ENCODE measurements at places on chromosomes 6 and 20.

GRCh38 chr6:80541181-80541580, 434.7 kb downstream of the BCKDHB start:
- no peak for DNase-seq

GRCh38 chr6:158242071-158242606, 70.1 kb upstream of the TULP4 start:
- DNase-seq, result no peak

DNA sequence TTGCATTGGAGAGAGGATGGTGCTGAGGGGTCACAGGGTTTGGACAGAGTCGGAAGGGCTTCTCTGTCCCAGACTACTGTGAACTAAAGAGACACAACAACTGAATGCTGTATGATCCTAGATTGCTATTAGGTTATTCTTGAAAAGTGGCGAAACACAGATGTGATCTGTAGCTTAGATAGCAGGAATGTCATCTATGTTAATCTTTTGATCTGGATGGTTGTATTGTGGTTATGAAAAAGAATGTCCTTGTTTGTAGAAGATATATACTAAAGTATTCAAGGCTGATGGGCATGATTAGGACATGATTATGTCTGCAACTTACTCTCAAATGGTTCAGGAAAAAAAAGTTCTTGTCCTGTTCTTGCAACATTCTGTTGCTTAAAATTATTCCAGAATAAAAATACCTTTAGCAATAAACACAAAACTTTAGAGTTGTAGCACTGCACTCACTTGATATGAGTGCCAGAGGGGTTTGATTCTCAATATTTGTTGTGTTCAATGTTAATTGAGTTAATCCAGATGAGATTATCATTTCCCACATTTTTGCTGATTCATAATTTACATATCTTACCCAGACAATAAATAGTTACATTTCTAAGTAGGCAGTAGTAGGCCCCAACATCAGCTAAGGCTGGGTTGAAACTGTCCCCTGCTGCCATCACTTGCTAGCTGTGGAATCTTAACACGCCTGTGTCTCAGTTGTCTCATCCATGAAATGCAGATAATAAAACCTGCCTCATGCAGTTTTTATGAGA, 645.2 kb downstream of the KIF16B start:
- DNase-seq, result no peak

DNA sequence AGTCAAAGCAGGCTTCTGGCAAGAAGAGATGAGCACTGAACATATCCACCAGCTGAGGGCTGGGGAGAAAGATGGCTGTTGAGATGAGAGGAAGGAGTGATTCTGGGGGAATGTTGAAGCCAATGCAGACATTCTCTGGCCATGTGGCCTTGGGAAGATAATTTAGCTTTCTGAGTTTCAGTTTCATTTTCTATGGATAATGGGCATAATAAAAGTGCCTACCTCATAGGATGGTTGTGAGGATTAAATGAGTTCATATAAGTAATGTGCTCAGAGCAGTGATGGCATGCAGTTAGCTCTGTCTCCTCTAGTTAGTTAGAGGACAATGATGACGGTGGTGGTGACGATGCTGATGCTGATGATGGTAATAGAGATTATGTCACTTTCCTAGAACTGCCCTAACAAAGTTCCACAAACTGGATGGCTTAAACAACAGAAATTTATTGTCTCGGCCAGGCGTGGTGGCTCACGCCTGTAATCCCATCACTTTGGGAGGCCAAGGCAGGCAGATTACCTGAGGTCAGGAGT, 18.5 kb upstream of the KCNK5 start:
- DNase-seq, result no peak

DNA sequence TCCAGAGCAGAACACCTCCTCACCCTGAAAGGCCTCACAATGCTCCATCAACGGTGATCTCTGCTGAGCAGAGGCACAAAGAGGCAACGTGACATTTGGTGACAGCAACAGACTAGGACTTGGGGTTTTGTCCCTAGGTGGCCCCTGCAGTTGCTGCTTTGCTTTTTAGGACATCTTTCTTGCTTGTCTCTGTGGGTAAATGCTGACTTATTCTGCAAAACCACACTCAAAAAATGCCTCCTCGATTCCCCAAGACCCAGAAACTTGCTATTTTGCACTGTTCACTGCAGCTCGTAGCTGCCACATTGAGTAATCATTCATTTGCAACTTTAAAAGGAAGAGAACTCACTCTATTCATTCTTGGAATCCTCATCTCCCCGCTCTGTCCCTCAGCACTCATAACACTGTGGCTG, 209.9 kb downstream of the LY86 start:
- DNase-seq, result no peak

GRCh38 chr6:131642987-131643611, 6.0 kb downstream of the ENPP3 start:
- no peak for DNase-seq

- no peak for DNase-seq
Measured at GRCh38 chr6:40425192-40425919, 161.8 kb downstream of the LRFN2 start.

GRCh38 chr6:169627736-169628607, 73.9 kb downstream of the WDR27 start:
- no peak for DNase-seq

DNA sequence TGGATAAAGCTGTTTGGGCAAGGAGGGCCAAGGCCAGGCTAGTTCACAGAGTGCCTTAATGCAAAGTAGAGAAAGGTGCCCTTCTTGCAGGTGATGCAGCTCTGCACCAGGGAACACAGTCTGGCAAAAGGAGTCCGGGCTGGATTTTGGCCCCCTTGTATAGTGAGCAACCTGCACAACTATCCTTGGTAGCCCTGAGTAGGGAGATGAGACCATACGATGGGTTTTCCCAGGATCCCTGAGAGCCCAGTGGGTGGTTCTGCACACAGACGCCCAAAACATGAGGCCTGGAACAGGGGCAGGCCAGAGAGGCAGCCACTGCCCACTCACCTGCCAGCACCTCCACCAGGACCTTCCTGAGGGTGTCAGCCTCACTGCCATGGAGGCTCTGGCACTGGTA, 2.0 kb downstream of the TREM2 start:
- no peak for DNase-seq

- no peak for DNase-seq
Measured at GRCh38 chr6:157667211-157668008, 155.6 kb upstream of the SNX9 start.

- DNase-seq, result no peak
Measured at GRCh38 chr20:4324611-4325243, 309.4 kb upstream of the RNF24 start.

- DNase-seq, result no peak
Measured at GRCh38 chr6:170086639-170087420, 204.0 kb downstream of the DLL1 start.

- no peak for DNase-seq
Measured at GRCh38 chr6:31830886-31831335, 3.4 kb downstream of the HSPA1B start.

- DNase-seq, result no peak
Measured at GRCh38 chr6:163554663-163555062, 140.1 kb downstream of the QKI start.

DNA sequence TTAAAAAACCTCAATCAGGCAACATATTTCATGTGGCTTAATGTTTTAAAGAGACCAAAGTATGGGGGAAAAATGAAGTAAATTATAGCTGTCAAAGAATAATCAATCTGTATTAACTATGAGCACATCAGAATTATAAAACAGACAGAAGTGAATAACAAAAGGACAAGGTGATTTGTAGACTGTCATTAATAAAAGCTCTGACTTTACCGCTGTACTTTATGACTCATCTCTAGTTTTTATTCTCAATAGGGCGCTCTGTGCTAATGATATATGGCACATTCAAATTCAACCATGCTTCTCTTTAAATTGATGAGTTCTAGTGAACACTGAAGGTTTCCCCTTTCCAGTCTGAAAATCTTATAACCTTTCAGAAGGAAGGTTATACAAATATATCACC, 72.0 kb downstream of the PREP start:
- DNase-seq, result no peak

GRCh38 chr6:106102034-106102433, 15.9 kb downstream of the PRDM1 start:
- DNase-seq, result no peak

DNA sequence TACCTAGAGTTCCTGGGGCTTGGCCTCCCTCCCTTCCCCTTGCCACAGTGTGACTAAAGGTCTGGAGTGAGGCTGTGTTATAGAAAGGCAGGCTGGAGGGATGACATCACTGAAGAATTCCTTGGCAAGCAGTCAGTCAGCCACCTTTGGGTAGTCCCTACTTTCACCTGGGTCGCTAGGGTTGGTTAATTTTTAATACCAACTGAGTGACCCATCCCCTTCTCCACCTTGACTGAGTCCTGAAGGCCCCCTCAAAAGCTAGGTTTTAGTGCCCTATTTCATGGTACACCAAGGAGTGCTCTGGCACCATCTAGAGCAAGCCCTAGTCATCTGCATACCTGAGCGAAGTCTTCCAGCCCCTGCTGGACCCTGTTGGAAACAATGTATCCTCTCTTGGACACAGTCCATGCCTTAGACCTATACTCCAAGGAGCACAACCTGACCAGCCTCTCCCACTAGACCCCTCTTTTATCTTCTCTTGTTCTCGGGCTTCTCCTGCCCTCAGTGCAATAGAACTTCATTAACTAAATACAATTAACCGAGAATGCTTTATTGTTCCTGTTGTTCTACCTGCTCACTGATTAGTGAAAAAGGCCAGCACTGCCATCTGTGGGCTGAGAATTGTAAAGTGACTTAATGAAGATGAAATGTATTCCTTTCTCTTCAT, 44.6 kb downstream of the RIN2 start:
- no peak for DNase-seq

GRCh38 chr6:25193460-25194171, 85.6 kb upstream of the CARMIL1 start:
- no peak for DNase-seq

DNA sequence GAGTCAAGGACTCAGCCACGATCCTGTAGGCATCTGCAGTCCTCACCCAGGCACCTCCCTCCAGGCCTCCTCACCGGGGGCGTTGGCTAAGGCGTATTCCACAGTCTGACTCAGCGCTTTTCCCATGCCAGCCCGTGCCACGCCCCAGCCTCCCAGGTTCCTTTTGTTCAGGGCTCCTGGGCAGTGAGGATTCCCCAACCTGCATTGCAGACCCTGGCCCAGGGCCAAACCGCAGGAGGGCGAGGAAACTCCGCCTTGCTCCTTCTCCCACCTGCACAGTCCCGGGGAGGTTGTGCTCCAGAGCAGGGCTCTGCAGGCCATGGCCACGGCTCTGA, 202.8 kb upstream of the CST7 start:
- DNase-seq, result no peak

- DNase-seq, result no peak
Measured at GRCh38 chr20:44437497-44437896, 38.2 kb upstream of the TTPAL start.

GRCh38 chr6:7770601-7771000, 44.7 kb downstream of the BMP6 start:
- DNase-seq, result no peak

DNA sequence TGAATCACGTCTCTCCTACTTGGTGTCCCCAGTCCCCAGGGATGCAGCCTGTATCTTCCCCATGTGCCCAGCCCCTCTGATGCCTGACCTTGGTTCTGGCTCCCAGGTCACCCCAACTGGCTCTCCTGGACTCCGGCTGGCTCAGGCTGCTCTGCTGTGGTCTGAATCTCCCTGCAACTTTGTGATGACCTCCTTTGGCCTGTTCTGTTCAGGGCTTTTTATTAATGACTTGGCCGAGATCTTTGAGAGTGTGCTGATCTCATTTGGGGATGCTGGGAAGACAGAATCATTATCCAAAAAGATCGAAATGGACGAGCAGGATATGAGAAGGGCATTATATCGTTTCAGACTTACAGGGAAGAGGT, 67.4 kb downstream of the IGF2R start:
- no peak for DNase-seq

DNA sequence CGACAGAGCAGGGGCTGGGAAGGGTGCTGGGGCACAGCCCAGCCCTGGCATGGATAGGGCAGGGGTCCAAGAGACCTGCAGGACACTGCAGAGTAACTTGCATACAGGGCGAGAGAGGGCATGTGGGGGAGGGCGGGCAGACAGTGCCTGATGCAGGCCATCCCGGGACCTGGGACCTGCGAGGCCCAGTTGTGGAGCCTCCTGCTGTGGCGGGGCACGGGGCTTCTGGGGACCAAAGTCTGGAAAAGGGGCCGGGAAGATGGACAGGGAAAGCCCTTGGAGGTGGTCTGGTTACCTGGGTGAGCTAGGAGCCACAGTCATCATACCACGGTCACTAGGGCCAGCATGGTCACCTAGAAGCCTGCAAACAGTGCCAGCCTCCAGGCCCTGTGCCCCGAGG, 412 bp upstream of the TUBB1 start:
- DNase-seq, result no peak

DNA sequence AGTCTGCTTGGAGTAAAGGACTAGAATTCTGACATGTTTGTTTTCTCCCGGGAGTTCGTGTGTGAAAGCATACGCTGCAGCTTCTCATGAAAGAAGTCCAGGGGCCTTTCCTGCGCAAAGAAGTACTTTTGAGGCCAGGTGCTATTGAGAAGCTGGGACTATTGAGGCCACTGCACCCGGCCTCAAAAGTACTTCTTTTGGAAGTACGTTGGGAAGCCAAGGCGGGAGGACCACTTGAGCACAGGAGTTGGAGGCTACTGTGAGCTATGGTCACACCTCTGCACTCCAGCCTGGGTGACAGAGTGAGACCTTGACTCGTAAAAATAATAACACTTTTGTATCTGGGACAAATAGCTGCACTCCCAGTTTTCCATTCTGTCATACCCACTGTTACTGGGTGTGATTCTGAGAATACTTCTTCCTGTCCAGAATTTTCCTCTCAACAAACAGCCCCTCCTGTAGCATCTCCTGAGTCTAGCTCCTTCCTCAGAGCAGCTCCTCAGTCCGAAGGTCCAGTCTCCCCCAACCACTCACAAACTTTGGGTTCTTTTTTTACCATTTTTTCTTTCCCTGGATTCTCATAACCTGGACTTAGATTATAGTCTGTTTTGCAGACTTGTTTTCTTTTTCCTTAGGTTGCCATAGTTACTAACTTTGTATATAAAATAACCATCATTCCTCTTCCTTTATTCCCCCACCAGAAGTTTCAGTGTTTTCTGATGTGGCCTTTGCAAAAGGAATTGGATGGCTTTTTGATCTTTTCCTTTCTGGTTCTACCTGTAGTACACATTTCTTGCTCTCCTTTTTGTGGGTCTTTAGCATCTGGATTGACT, 12.7 kb downstream of the STK35 start:
- DNase-seq, result no peak

DNA sequence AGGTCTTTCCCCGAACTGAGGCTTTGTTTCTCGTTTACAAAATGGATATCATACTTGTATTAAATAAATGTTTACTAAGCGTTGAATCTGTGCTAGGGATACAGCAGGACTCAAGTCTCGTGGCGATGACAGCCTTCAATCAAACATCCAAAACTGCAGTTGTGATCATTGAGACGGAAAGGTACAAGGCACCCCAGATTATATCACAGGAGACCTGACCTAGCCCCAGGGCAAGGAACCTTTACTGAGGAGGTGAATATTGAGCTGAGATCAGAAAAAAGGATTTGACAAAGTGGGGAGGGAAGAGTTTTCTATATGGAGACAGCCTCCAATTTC, 476 bp downstream of the AAR2 start:
- DNase-seq, result no peak

- no peak for DNase-seq
Measured at GRCh38 chr6:166412156-166412910, 29.6 kb upstream of the MPC1 start.

- no peak for DNase-seq
Measured at GRCh38 chr6:10837009-10837621, 1.2 kb downstream of the MAK start.

Data from hypothalamus (tissue), 51 donors.